ENCODE measurements at places on chromosomes 4 and X.

- no peak for DNase-seq
Measured at GRCh38 chrX:136588036-136588435, 56.0 kb downstream of the VGLL1 start.

- no peak for DNase-seq
Measured at GRCh38 chr4:8600686-8601085, 8.1 kb downstream of the CPZ start.

DNA sequence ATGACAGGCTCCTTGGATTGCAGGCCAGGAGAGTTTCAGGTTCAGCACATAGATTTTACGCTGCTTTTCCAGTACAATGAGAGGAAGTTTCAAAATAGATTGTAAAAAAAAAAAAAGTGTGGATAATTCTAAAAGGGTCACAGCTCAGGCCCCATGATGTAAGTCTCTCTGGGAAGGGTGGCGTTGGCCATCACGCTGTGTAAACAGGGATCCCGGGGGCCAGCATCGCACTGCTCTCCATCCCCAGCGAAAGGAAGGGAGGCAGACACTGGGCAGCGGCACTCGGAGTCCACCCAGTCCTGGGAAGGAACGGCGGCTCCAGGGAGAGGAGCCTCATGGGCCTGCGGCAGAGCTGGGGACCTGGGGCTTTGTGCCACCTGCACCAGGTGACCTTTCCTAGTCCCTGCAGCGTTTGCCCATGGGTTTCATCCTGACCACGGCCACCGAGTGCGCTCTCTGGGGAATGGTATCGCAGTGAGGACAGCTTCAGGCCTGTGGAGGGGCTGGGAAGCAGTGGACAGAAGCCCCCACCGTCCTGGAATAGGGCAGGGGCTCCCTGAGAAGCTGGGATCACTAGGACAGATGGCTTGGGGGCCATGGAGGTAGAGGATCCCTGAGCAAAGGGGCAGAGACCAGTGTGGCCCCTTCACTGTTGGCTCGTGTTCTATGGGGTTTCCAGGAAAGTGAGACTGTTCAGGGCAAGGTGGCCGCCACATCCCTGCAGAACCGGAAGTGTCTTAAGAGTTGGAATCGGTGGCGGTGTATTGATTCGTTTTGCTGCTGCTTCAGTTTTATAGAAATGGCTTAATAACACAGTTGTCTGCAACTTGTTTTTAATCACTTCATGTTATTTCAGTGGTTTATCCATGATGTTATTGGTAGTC is 38.9 kb downstream of the RGS12 start:
- no peak for DNase-seq

DNA sequence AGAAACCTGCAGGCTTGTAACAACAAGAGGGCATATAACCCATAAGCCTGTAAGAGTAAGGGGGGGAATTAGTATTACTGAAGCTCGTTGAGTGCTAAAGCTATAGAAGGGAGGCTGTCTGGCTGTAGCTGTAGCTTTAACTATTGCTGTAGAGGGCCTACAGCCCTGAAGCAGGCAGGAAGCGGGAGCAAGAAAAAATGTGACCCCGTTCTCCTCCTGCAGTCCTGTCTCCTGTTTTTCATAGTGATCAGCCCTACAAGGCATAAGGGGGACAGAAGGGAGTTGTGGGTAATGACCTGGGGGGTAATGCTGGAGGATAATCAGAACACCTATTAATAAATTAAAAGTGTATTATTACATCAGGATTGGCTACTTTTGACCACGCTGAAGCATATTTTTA is 206.9 kb upstream of the MAB21L2 start:
- DNase-seq: no peak

DNA sequence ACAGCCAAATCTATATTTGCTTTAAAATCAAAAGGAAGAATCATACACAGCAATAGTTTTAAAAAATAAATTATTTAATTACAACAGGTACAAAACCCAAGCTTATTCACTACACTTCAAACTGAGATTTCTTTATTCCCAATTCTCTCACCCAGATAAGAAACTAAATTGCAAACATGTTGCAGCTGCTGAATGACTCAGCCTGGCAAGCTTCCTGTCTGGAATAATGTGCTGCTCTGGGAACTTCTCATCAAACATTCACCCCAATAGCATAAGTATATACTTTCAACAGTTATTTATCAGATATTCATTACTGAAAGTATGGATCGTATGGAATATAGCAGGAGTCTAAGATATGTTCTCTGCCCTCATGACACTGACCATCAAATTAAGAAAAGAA is 43.0 kb upstream of the GABRA2 start:
- no peak for DNase-seq

GRCh38 chr4:139734201-139734874 is 68.7 kb downstream of the MGST2 start:
- DNase-seq: peak; percentile 59

- DNase-seq: no peak
Measured at GRCh38 chr4:74900862-74901261, 32.1 kb upstream of the PARM1 start.

DNA sequence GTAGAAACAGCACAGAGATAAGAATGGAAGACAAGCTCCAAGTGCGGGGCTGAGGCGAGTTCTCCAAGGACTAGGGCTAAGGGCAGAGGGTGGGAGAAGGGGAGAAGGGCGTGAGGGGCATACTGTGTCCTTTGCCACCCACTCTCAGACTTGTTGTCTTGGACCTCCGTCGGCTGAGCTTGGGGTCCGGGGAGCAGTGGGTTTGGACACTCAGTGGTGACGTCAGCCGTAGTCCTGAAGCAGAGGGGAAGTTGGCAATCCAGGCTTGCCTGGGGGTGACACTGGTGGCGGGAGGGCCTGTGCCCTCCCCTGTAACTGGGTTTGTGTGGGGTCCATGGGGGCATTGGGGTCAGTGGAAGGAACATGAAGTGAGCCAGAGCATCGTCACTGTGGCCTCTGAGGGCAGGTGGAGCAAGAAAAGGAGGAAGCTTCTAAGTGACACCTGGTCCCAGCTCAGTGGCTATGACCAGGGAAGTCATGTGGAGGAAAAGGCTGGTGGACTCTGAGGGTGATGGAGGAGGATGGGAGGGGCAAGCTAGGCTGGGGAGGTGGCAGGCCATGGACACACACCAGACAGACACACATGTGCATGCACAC is 17.6 kb downstream of the CD99 start:
- DNase-seq: no peak

GRCh38 chrX:107880054-107880610 is 54.5 kb downstream of the MID2 start:
- DNase-seq: no peak

DNA sequence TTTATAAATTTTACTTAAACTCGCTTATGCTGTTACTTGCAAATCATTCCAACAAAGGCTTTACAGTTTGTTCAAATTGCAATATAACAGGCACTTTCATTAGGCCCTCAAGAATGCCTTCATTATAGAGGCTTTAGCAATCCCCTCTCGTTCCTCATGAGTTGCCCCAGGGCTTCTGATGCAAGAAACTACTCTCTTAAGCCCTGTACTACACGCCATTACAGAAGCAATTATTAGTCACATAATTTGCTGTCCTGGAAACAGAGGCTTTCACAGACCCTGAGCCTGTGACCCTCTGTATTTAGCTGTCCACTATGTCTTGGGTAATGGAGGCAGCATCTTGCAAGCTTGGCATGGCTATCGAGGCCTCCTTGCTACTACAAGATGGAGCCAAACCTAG is 965.9 kb upstream of the DIAPH2 start:
- DNase-seq: no peak

DNA sequence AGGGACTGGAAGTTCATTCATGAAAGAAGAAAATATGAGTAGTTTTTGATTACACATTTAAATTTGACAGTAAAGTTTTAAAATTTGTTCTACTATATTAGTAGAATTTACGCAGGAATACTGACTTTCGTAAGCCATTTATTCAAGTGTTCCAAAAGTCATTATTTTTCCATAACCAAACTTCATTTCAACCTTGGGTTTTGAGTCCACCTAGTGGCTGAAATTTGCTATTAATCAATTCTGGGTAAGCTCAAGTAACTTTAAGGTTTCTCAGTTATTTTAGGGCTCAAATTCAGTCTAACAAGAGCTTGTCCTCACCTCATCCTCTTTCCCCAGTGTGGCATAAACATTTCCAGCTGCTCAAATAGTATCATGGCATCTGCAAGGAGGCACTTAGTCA is 175.4 kb downstream of the SH3BGRL start:
- peak; percentile 7 for DNase-seq

DNA sequence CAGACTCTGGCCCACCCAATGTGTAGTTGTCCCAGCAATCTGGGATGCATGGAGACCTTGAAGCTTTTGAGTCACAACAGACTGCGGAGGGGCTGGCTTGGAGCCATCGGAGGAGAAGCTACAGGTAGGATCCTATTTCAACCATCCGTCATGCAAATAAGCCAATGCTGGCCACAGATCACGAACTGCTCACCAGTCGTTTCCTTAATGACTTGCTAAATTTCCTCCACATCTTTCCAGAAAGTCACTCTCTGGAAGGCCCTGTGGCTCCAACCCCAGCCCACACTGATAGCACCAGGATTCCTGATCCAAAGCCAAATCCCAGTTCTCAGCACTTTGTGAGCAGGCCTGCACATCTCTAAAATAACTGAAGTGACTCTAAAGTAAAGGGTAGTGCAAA is 321.3 kb downstream of the RAB28 start:
- DNase-seq: no peak

DNA sequence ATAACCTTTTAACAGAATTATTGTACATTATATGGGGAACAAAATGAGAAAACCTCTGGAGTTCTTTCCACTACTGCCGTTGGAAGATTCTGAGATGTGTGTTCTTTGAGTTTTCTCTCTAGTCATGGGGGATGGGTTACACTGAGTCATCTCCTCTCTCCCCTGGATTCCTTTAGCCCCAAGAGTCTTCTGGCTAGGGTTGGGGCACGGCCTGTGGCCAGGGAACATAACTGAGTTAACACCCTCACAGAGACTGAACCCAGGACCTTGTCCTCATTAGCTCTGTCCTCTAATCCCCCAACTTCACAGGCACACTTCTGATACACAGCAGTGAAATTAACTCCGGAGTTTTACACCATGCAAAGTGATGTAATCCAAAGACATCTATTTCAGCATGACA is 142.3 kb upstream of the F9 start:
- DNase-seq: no peak

DNA sequence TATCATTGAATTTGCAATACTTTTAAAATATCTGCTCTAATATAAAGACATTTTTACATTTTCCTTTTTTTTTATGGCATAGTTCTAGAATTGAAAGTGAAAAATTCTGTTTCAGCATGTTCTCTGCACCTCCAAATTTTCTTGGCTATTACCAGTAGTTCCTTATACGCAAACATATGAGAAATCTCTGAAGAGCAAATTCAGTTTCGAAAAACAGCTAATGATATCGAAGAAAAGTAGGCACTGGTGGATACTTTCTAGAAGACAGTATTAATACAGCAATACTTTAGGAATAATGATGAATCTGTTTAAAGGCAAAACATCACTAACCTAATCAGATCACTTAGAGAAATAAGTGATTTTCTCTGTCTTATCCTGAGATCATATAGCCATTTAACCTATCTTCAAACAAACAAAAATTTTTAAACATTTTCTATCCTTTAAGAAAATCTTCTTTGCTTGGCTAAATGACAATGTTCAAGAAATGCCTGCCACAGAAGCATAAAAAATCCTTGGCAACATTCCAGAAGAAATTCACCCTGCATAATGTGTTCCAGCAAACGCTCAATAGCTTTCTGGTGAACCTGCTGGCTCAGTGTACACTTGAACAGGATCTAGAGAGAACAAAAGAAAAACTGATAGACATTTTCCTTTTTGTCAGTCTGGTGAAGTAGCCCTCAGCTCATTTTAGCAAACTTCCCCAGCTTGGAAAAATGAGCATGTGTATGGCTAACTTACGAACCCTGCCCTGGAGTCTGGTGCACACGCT is 51.2 kb upstream of the KLF3 start:
- DNase-seq: peak; percentile 37

DNA sequence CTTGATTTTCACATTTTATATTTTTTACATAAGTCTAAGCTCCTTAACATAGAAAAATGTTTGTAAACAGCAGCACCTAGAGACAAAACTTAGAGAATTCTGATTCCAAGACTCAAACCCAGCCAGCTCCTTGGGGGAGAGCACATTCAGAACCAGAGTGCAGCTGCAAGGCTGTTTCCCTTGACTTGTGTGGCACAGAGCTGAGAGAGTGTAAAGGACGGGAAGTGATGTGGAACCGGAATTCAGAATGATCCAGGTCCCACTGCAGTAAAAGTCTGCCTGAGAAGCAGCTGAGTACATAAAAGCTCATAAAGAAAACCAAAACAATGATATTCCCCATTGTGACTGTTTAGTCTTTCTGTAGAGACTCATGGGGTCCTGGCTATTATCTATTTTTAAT is 713.8 kb downstream of the RAB28 start:
- DNase-seq: no peak

DNA sequence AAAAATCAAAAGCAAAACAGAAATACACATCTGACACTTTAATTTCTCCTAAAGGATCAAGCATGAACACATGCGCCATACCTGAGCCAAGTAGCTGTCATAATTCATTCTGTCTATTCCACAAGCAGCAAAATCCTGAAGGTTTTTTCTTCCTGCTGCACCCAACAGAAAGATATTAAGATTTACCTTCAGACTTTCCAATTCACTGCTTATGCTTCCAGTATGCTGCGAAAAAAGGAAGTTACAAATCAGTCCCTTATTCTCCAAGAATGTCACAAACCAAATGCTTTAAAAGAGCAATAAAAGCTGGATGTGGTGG is 29.2 kb upstream of the FGFBP2 start:
- DNase-seq: no peak

DNA sequence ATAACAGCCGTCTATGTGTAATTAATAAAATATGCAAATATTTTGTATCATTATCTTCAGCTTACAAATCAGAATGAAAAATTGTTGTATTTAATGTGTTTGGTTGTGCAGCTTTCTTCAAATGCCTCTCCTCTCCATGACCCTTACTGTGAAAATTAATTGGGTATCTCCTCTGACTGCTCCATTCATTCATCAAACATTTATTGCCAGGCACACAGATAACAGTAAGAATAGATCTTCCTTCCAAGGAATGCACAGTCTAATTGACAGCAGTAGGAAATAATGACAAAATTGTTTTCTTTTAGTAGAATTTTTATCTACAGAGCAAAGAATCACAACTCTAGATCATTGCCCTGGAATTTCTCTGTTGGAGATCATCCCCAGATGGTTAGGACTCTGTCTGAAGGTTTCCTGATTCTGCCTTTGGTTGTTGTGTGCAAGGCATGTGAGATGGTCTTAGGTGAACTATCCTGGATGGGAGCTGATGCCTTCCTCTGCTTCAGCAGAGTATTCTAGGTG is 395.0 kb upstream of the FAT1 start:
- DNase-seq: no peak

DNA sequence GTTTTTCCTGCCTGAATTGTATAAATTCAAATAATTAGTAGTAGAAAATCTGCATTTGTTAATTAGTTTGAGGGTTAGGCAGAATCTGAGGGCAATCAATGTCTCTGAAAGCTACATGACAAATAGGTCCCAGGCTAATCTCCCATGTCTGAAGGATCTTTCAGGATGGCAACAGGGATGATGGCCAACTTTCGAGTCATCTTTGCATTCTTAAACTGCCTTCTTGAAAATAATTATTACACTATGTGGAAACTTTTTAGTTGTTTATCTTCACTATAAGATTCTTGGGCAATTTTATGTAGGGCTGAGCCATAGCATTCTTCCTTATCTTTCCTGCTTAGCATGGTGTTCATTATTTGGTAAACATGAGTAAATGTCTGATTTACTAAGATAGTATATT is 490.3 kb upstream of the EPHA5 start:
- no peak for DNase-seq
